ENCODE measurements at places on chromosomes 3 and 15.

DNA sequence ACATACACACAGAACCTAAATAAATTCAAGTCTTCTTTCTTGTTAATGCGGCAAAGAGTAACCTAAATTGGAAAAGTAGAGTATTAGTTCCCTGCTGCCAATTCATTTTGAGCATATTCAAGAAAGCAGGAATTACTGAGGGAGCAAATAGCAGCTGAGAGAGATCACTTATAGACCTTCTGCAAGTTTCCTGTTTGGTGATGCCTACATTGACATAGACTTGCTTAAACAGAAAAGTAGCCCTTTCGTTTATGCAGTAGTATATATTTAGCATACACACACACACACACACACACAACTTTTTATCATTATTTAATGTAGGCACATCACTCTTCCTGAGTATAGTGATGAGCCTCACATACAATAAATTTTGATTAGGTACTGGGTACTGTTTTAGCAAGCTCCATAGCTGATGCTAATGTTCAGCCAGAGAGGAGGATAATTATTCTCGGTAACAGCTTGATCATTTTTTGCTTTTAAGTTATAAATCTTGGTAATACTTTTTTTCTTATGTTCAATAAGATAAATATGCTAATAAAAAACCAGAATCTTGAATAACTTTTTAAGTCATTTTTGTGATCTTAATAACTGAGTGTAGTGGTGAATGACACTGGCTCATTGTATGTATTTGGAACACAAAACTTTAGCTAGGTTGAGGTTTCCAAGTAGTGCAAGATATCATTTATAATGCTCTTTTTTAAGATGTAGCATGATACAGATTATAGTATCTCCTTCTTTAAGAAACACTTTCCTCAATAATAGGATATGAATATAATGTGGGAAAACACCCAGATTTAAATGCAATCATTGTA lies 174.7 kb downstream of the MBNL1 start:
- no peak for DNase-seq

GRCh38 chr3:23112491-23112890 lies 90.6 kb upstream of the UBE2E2 start:
- no peak for DNase-seq

DNA sequence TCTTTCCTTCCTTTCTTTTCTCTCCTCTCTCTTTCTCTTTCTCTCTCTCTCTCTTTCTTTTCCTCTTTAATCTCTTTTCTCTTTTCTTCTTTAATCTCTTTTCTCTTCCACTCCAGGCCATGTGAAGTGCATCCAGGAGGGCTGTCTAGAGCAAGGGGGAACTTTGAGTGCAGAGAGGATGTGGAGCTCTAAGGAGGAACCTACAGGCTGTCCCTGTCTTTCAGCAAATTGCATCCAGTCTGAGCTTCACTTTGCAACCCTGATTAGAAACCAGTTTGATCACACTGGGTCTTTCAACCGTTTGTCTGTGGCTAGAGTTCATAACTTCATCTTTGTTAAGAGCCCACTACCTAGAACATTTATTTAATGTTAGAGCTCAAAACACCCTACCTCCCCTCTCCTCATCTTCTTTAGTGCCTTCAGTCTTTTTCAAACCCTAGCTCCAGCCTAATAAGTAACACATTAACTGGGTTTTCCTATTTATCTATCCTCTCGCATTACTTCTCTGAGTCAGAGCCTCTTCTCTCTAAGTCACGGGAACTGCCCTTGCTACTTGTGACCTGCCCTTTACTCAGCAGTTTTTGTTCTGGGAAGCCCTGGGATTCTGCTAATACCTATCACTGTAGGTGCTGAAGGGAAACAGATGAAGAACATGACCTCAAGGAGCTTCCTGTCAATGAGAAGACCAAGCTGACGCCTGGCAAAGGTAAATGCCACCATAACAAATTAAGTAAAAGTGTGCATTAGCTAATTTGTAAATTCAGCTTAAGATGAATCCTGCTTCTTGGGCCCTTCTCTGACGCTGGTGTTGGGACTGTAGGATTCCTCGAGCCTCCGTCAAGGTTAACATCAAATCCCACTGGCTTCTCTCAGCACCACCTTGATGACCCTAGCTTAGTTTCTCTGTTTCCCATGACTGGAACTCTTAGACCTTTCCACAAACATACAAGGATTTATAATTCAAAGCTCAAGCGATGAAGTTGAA lies at the start of gene GCNT3:
Gene GCNT3, plus strand, starts transcription at position 508 of the 985 bp plus-strand sequence. CDS start 6,456 bp downstream, outside the sequence.
- no peak for DNase-seq

- no peak for DNase-seq
Observed at GRCh38 chr3:99873269-99874102, 55.8 kb downstream of the CMSS1 start.

GRCh38 chr3:12750658-12751071 lies 8.4 kb downstream of the TMEM40 start:
- DNase-seq, result no peak

- DNase-seq, result no peak
Observed at GRCh38 chr3:2023959-2024358, 74.7 kb upstream of the CNTN4 start.

GRCh38 chr3:99485286-99485685 lies 153.1 kb upstream of the COL8A1 start:
- DNase-seq, result no peak

Measured in cerebellar nuclear complex (tissue), 1 donor.